ENCODE measurements at places on chromosomes 16 and 17.

- DNase-seq: no peak
Observed at GRCh38 chr16:81700071-81700779, 78.9 kb upstream of the PLCG2 start.

DNA sequence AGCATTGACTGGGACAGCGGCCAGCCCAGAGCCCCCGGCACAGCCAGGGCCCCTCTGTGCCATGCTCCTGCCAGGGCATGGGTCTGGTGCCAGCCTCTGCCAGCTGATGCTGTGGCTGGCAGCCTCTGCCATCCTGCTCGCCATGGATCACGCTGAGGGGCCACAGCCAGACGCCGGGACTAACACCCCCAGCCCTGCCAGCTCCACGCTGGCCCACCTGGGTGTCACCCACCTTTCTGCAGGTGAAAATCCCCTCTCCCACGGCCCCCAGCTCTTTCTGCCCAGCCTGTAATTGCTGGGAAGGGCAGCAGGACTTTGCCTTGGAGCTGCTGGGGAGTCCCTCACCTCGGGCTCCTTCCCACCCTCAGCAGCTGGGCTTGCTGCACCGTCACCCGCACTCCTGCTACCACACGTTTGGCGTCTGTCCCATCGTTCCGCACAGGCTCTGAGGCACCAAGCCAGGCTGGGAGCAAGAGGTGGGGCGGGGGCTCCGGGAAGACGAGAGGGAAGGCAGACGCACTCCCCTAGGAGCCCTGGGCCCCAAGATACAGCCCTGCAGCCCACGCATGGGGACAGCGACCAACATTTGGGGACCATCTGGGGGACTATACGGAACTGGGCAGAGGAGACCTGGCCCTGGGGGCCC, 42.0 kb upstream of the ACSF3 start:
- no peak for DNase-seq

DNA sequence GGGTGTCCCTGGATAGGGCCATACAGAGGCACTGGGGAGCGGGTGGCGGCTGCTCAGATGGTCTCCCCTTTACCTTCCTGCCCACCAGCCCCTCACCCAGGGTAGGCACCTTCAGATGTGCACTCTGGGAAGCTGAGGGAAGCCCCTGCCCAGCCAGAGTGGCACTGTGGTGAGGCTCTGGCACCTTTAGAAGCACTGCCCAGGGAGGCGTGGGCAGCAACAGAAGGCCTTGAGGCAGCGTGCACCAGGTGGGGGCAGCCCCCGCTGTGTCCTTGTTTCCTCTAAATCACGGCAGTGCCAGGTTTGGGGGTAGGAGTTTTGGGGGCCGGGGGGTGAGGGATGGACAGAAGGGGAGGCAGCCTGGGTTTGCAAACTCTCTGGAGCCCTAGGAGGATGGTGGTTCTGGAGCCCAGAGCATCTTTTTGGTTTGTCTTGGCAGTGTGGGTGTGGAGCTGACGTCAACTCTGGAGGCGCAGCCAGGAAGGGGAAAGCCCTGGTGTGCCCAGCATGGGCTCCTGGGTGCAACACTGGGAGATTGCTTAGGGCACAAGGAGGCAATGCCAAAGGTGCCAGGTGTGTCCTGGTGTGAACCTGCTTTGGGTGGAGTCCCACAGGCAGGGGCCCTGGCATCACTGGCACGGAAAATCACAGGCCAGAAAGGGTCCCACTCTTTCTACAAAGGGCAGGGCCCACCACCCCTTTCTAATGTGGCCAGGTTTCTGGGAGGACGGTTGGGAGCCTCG, 23.1 kb upstream of the CDC42EP4 start:
- DNase-seq: no peak

DNA sequence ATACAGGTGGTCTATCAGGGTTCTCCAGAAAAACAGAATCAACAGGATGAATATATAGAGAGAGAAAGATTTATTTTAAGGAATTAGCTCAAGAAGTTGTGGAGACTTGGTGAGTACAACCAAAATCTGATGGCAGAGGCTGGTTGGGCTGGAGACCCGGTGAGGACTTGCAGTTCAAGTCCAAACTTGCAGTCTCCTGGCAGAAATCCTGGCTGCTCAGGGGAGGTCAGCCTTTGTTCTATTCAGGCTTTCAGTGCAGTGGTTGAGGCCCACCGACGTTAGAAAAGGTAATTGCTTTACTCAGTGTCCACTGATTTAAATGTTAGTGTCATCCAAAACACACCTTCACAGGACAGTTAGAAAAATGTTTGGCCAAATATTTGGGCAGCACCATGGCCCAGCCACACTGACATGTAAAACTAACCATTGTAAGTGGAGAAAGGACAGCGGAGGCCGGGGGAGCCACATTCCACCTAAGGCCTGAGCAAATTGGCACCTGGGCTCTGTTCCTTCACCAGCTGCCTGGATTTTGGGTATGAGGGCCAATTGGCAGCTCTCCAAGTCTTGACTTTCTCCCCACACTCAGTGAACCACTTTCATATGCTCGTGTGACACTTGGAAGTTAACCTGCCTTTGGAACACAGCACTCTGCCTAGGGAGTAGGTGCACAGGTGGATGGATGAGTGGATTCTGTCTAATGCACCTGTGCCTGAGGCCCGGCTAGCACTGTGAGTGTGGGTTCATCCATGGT, 54.7 kb downstream of the CACNG5 start:
- no peak for DNase-seq

GRCh38 chr16:87198328-87198832, 118.8 kb downstream of the C16orf95 start:
- DNase-seq: no peak

GRCh38 chr17:74464730-74465377, 1.6 kb upstream of the CD300A start:
- no peak for DNase-seq

- no peak for DNase-seq
Observed at GRCh38 chr17:39173080-39173479, 7.1 kb upstream of the ARL5C start.

DNA sequence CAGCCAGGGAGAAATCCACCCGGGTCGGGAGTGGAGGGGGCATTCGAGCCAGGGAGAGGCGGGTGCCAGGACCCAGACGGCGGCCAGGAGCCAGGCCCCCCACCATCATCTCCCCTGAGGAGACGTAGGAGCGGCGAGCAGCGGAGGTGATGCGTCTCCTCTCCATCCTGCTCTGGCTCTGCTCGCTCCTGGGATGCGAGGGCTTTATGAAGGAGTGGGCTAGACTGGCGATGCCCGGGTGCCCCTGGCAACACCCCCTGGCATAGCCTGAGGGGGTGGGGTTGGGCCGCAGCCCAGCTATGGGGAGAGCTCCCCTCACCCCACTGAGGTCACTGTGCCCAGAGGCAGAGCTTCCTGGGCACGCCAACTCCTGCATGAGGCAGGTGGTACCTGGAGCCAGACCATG, at the start of gene GFAP:
Gene GFAP, minus strand, starts transcription at position 180 of the 406 bp plus-strand sequence. Its CDS starts 14 bp downstream, at position 166.
- no peak for DNase-seq

DNA sequence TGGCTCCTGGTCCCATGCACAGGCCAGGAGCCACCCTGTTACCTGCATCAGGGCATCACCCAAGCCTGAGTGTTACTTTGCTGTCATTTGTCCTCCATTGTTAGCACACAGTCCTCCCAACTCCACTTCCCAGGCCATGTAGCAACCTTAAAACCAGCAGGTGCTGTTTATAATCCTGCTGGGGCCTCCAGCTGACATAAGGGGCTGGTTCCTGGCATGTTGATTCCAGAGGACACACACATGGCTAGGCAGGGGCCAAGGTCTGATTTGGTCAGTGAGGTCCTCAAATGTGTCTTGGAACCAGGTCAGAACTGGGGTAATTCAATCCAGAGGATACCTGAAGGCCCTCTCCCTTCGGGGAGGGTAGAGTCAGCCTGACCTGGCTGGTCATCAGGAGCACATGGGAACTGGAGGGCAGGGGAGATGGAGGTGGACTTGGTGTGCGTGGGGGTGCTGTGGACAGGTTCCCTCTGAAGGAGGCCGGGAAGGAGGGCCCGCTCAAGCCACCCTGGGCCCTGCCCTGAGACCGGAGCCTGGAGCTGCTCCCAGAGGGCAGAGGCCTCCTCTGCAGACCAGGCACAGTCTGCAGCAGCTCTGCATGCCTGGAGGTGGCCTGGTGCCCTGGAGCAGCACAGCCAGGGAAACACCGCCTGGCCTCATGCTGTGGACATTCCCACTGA, 6.6 kb downstream of the ADORA2B start:
- no peak for DNase-seq

DNA sequence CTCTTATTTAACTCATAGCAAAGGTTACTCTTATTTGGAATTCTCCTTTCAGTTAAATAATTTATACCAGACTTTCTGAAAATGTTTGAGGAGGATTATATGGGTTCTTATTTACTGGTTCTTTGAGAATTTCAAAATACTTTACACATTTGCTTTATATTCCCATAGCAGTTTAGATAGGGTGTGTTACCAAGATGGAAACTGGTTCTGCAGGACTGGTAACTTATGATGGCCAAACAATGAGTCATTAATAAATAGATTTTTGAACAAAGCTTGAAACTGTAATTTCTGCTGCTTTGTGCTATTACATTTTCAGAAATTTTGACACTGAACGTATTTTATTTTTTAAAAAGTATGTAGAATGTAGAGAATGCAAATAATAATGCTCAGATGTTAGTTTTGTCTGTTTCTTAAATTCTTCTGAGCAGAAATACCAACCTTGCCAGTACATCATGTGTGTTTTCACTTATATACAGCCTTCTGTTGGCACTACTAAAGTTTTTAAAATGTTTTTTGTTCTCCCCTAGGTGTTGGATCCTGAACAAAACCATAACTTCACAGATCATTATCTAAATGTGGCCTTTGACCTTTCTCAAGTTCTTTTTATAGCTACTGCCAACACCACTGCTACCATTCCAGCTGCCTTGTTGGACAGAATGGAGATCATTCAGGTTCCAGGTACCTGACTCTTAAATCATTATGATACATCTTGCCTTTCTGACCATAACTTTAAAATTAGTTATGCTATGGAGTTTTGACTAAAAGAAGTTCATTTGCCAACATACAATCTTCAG, 48.3 kb upstream of the ABCC11 start:
- DNase-seq: no peak

All from activated CD4-positive, alpha-beta T cell treated with anti-CD3 and anti-CD28 coated beads, Interleukin-2, amount 50 U/mL, for 24 hours (primary cell).